NCI-H187 treated with DMSO at 0.1 percent for 48 hours (cell line): ENCODE measurements at places on chromosomes 5 and 9.

DNA sequence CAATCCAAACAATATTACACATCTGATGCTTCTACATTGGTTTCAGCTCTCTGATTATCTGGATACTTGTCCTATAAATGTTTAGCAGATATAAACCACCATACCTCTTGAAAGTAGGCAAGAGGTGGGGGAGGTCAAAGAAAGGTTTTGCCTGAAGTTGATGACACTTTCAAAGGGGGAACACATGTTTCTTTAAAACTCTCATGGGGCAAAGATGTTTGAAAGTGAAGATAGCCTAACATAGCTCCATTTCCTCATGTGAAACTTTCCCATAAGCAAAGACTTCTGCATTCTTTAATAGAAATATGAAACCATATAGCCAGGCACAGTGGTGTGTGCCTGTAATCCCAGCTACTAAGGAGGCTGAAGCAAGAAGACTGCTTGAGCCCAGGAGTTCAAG, 62.1 kb downstream of the CETN3 start:
- DNase-seq = no peak

DNA sequence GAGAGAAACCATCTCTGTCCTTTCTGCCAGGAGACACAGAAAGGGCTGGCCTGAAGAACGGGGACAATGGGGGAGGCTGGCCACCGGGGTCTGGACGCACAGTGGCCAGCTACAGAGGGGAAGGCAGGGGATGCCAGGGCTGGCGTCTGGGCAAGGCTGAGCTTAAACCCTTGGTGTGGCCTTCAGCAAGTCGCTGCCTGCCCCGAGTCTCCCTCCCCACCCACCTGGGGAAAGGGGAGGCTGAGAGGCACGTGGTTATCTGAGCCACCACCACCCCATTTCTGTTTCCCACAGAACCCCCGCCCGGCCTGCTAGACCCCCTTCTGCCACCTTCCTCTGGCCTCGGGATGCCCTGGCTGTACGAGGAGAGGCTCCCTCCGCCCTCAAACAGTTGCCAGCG, 115.3 kb downstream of the VAV2 start:
- DNase-seq = no peak

- no peak for DNase-seq
Measured at GRCh38 chr5:108104448-108104847, 277.4 kb downstream of the FBXL17 start.

DNA sequence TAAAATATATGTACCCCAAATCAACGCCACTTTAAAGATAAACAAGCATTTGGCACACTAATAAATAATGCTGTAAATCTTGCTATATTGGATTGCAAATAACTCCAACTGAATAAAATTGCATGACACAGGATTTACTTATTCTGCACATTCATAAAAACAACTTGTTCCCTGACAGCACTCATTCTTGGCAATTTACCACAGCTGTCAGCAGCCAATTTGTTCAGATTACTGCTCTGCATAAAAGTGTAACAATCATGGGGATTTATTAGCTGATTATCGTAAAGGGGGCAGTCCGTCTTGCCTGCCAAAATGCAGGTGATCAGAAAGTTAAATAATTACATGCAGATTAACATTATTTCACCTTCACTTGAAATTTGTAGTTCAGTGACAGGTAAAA, 285.3 kb downstream of the SLF1 start:
- DNase-seq = no peak

- DNase-seq = no peak
Measured at GRCh38 chr5:176712546-176713304, 65.4 kb downstream of the TSPAN17 start.

DNA sequence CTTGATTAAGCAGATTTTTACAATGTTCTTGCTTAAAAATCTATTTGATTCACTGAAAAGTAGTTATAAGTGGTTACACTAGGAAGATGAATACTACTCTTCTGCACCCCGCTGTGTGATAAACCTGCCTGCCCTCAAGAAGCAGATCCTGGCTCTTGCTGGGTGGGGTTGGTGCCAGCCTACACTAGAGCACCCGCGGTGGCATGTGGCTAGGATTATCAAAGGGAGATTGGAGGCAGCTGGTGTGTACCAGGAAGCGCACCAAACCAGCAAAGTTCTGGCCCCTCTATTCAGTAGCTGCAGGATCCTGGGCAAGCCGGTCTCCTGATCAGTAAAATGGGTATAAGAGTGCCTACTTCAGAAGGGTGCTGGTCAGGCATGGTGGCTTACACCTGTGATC, 43.5 kb downstream of the PRLR start:
- no peak for DNase-seq

- no peak for DNase-seq
Measured at GRCh38 chr9:70105147-70105546, 61.5 kb downstream of the MAMDC2 start.

- DNase-seq = no peak
Measured at GRCh38 chr9:20178197-20178596, 389.4 kb upstream of the SLC24A2 start.

DNA sequence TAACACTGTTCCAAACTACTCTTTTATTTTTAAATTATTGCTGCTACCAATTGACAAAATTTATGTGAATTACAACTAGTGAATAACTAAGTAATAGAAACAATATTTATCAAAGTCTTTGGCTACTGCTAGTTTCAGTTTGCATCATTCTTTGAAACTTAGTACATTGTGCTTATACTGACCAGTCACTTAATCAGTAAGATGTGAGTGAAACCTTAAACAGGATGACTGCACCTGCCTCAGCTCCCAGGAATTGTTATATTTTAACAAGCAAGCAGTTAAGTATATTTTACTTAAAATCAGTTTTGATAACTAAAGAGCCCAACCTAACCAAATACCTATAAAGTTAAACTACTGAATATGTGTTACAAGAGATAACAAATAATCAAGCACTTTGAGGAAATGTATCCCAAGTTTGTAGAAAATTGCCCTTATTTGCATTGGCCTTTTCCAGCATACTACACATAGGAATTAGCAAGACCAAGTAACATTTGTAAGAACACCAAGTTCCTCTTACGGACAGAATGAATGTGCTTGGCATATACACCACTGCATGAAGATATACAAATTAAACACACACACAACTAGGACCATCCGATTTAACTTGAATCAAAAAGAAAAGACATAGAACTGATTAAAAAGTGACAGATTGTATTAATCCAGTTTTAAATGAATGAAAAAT, 545.5 kb upstream of the DAB2 start:
- no peak for DNase-seq

DNA sequence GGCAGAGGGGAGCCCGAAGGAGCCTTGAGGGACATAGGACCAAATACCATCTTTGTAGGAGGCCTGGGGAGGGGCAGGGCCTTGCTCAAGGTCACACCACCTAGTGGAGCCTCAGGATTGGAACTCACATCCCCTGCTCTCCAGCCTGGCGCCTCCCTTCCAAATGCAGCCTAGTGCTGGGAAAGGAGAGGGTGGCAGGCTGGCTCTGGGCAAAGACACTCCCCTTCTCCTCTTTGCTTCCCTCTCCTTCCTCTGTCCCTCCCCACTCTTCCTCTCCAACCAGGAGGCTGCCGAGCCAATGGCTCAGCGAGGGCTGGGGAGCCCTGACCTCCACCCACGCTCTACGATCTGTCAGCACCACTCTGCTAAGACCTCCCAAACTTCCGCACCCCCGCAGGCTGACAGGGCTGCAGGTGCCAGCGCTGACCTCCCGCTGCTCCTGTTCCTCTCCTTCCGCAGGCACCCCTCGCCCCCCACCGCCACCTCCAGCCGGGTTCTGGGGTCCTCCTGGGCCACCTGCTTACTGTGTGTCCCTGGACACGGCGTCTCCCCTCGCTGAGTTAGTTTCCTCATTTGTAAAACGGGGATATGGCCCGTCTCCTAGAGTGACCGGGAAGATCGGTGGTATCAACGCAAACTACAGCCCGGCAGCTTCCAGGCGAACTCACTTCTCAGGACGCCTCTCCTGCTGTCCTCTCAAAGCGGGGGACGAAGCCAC, 52.9 kb downstream of the C9orf50 start:
- no peak for DNase-seq

GRCh38 chr5:9233712-9234111, 312.2 kb downstream of the SEMA5A start:
- no peak for DNase-seq

DNA sequence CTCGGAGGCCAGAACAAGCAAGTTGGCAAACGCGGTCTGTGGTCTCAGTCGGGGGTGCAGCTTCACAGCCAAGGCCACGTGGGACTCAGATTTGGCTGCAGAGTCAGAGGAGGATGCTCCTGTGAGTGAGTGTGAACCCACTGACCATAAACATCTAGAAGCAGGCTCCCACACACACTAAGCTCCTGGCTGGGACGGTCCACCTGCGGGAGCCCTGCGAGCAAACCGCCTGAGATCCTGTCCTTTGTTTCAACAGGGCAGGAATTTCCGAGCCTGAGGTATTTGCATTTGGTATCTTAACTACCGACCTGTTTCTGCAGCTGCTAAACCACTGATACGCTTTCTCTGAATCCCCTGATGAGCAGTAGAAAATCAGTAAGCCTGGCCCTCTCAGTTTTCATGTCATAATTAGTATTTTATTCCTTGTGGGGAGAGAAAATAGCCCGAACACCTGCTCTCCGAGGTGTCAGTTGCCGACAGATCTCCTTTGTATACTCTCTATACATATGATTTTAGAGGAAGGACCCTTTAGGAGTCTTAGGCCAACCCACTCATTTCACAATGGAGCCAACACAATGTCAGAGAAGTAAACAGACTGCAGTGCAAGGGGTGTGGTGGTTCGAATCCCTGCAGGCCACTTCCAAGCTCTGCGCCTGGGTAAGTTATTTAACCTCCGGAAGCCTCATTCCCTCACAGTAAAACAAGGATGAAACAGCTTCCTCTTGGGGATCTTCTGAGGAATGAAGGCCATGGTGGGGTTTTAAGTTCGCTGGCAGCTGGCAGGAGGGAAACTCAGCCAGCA, 40.9 kb upstream of the PWWP2A start:
- DNase-seq = no peak

DNA sequence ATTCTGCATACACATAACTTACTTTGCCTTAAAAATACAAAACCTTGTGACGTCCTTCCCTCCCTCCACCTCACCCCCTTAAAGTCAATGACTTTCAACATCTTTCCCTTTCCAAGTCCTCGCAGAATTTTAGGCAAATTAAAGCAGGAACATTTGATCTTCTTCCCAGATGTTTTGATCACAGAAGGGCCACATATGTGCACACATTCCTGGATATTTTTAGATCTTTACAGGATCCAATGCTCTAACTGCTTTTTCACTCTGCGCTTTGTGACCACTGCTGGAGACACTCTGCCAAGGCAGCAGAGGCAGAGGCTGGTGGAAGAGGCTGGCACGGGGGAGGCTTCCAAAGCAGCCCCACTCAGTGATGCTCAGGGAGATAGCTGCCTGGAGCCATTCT, 130.7 kb downstream of the SEC61B start:
- no peak for DNase-seq

- DNase-seq = no peak
Measured at GRCh38 chr5:138772986-138773594, 19.9 kb downstream of the CTNNA1 start.

DNA sequence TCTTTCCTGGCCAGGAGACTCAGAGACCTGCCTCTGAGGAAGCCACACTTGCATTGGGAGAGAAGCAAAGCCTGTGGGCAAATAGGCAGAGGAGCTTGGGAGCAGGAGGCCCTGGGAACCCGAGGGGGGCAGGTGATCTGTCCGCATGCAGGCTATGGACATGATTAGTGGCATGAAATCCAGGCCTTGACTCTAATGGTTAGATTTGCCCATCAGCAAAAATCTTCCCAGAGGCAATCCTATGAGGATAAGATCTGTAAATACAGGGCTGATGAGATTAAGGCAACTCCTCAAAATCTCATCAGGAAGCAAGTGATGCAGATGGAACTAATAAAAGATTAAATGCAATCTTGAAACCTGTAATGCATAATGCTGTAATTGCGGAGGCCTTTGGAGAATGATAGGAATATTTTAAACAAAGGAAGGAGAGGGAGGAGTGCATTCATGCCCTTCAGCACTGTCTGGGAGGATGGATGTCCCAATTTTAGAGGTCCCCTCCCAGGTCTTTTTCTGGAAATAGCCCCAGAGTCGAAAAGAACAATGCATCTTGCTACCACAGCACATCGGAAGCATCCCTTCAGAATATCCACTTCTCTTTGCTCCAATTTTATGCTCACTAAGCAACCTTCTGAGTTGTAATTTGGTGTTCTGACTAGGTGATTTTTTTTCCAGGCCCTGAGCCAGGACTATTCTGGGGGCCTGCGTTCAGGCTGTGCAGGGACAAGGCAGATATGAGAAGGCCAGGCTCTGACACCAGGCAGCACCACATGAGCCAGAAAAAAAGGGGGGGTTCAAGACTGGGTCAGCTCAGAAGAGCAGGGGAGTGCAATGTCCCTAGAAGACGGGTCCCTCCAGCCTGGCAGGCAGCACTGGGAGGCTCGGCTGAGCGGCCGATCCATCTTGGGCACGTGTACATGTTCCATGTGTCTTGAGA, 66.5 kb downstream of the MED10 start:
- no peak for DNase-seq

DNA sequence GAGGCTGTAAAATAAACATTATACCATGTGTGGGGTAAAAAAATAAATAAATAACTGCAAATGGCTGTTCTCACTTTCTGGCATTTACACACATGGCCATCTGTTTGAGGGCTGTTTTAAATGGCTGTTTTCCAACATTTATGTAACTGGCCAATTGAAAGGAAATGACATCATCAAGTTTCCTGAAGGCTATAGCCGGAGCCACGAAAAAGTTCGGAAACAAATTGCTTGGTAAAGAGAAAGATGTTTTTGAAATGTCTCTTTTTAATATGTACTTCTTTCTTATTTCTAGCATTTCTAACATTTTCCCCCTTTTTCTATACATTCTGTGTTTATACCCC, 95.4 kb upstream of the DAB2 start:
- no peak for DNase-seq

DNA sequence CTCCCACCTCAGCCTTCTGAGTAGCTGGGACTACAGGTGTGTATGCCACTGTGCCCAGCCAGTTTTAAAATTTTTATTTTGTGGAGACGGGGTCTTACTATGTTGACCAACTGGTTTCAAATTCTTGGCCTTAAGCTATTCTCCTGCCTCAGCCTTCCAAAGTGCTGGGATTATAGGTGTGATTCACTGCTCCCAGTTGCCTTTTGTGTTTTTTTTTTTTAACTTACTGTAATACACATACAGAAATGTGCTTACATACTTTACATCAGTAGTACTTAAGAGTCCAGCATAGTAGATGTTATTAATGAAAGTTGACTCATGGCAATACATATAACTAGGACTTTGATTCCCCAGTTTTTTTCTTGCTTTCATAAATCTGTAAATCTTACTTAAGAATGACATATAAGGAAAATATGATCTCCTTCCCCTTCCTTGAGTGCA, 4.7 kb downstream of the MAN2A1 start:
- no peak for DNase-seq

DNA sequence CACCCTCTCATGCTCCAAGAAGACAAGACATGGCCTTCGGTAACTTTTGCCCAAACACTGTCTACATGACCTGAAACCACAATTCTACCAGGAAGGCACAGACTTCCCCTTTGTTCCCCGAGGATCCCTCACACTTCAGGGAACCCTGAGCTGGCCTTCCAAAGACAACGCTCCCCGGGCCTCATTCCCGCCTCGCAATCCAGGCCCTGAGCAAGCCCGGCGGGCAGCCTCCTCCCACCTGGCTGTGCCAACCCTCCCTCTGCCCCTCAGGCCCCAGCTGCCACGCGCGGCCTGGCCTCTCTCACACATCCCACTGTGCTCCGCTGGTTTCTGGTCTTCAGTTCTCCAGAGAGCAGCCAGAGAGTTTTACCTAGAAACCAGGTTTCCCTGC, 7.3 kb downstream of the QSOX2 start:
- no peak for DNase-seq
